ENCODE measurements at places on chromosomes 2 and 18. TPM values are rescaled to one million over a fixed set of nuclear protein-coding genes. Genes with fewer than 3 reads are reported as not detected.

DUSP19 gene
- 1.1 TPM for polyA plus RNA-seq

PAX3 gene
- polyA plus RNA-seq, result not detected

- DNase-seq, result no peak
These were observed 35.5 kb downstream of the NXPH2 start for GRCh38 chr2:138744713-138745112.

DNA sequence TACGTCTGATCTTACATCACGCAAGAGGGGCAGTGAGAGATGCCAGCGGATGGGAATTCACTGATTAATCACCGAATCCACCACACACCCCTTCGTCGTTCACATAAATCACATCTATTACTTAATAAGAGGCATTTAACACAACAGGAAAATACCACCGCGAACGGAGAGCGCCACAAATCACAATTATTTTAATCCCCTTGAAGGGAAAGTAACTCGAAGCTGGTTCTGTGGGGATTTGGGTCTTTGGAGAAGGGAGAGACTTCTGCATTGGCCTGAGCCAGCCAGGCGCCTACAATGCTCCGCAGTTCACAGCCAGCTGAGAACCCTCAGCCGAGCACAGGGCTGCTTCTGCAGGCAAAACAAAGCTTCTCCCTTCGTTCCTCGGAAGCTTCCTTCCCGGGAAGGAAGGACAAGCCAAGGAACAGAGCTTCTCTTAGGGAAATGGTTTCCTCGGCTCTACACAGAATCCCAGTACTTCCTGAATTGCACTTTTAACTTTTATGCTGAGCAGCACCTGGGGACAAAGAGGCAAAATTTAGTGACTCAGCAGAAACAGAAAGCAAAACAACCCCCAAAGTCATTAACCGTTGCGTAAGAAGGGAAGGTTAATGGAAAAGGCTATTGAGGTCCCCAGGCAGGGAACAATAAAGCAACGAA lies at the start of gene LRP1B:
Gene LRP1B, minus strand, starts transcription at position 7 of the 660 bp plus-strand sequence. CDS start 287 bp downstream, outside the sequence.
- no peak for DNase-seq

- no peak for DNase-seq
These were observed 1.9 kb upstream of the CFAP53 start for GRCh38 chr18:50268022-50268747.

ACVR1C gene
- 0.20 TPM for polyA plus RNA-seq

GRCh38 chr18:60943297-60943696 lies 389.9 kb upstream of the CDH20 start:
- DNase-seq, result no peak

GRCh38 chr2:72008608-72009007 lies 139.1 kb downstream of the CYP26B1 start:
- DNase-seq, result no peak

DSG2 gene
- 117 TPM for polyA plus RNA-seq

DNA sequence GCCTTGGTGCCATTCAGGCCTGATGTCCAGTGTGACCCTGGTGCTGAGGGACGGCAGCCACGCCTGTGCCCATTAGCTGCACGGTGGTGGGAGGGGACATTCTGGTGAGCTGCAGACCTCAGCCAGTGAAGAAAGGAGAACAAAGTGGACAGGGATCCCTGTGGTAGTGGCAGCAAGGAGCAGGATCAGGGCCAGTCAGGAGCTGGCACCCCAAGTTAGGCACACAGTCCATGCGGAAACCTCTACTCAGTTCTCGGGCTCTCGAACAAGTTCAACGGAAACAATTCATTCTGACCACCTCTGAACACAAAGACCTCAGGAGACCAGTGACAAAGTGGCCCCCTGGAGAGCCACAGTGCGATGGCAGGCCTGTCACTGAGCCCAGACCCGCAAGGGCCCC lies 30.1 kb downstream of the COA5 start:
- DNase-seq, result no peak

DNA sequence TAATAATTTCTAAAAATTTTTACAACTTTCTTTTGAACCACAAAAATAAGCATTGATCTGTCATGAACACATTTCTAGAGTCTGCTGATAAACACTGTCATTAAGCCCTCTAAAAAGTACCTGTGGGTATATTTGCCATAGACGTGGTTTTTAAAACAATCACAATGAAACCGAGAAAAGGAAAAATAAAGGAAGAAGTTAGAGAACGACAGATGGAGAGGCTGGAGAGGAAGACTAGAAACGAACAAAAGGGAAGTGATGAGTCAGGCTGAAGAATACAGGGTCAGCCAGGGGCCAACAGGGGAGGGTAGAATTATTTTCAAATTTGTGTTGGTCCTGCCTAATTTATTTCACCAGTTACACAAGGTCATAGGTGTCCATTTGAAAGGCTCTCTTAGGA lies 62.0 kb downstream of the MYL12B start:
- DNase-seq, result no peak

B4GALT6 gene
- polyA plus RNA-seq, result 2.3 TPM

DNA sequence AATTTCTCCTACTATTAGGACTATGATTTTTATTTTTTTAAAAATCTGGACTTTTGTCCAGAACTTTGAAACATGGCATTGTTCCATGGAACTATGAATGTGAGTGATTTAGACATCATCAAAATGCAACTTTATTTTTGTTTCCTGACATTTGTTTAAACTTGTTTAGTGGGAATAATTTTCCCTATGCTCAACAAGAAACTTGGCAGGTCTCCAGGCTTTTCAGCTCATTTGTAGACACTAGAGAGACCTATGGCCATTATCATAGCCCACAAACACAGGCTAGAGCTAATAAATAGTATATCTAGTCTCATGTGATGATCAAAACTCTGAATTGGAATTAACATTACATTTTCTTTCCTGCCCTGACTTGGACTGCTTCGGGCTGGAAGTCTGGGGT lies 145.1 kb upstream of the CELF4 start:
- peak; percentile 17 for DNase-seq

DNA sequence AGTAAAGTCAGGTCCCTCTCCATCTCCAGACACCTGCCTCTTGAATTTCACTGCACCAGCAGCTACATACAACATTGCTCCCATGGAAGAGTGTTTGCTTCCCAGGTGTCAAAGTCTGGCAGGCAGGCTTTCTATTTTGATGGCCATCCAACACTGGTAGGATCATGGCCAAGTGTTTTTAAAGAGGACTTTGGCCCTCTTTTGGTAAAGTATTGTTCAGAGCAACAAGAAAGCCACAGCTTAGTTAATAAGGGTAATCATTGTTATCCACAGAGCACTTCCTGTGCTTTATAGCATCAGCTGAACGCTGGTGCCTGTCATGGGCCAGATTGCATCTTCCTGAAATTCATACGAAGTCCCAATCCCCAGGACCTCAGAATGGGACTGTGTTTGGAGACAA lies 133.2 kb downstream of the NCK2 start:
- no peak for DNase-seq

PROM2 gene
- polyA plus RNA-seq, result 16.8 TPM

All from keratinocyte (primary cell).